Right ventricle myocardium superior (tissue), 1 donor: ENCODE measurements at places on chromosomes 3 and 15. TPM values are rescaled to one million over a fixed set of nuclear protein-coding genes. Genes with fewer than 3 reads are reported as not detected.
A peak's percentile ranks its signal among the peaks of the same experiment; 100 is the strongest.

DNA sequence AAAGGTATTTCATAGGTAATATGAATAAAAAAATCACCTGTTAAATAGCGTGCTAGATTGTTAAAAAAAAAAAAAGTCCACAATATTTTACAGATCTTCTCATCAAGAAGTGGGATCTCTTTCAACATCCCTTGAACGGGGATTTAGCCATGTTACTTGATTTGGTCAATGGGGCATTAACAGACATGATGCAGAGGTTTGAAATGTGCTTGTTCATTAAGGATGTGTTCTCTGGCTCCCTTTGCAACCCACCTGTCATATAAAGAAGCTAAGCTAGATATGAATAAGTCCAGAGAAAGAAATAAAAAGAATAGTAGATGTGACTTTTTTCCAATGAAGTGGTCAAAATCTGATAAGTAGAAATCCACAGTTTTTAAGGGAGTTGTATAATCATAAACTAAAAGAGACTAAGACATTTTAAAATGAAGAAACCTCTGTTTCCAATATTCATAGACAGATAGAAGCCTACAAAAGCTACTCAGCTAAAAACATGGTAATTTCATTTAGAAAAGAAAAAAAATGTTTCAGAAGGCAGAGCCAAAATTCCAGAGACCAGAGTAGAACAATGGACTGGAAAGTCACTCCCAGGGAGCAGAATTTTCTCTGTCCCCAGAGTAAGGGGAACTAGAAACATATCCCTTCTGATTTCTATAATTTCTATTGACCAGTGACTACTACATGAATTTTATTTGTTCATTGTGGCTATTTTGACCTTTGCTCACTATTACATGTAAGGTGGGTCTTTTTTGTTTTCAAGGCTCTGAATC, 79.2 kb downstream of the PLSCR2 start:
- DNase-seq: no peak

- no peak for DNase-seq
Observed at GRCh38 chr15:63480441-63480821, 24.0 kb upstream of the USP3 start.

- no peak for DNase-seq
Observed at GRCh38 chr3:166304584-166304983, 467.4 kb upstream of the BCHE start.

- no peak for DNase-seq
Observed at GRCh38 chr3:186998937-186999368, 68.6 kb downstream of the ST6GAL1 start.

DNA sequence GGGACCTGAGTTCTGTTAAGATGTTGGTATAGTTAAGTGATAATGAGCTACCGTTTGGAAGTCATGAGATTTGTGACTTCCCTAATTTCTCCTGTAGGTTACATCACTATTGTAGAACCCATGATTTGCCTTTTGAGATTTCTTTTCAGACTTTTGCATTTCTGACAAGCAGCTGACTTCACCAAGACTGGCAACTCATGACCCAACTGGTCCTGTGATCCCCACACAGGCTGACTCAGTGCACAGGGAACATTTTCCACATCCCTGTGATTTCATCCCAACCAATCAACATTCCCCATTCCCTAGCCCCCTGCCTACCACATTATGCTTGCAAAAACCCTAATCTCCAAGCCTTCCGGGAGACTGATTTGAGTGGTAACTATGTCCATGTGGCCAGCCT, 242.1 kb upstream of the PDZRN3 start:
- no peak for DNase-seq

- DNase-seq: no peak
Observed at GRCh38 chr3:164302622-164303021, 775.7 kb downstream of the SI start.

- peak; percentile 77 for DNase-seq
Observed at GRCh38 chr3:52216585-52217408, 8.6 kb downstream of the TLR9 start.

GRCh38 chr3:143151004-143151731, 31.6 kb downstream of the CHST2 start:
- DNase-seq: peak; percentile 44

- no peak for DNase-seq
Observed at GRCh38 chr3:132160198-132160597, 125.4 kb upstream of the CPNE4 start.

DNA sequence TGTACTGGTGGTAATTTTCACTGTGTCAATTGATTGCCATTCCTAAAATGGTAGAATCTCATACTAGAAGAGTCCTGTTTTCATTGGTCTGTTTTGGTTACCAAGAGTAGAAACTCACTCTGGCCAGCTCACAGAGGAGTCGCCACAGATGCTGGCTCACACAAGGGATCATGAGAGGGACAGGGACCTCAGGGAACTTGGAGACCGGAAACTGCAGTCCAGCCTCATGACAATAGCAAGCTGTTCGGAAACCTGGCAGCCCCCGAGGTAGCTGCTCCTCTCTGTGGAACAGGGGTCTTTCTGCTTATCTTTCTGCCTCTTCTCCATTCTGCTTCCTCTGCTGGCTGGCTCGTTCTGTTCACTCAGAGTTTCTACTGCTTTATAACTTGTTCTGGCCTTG, 192.9 kb downstream of the PLCL2 start:
- peak; percentile 54 for DNase-seq

DNA sequence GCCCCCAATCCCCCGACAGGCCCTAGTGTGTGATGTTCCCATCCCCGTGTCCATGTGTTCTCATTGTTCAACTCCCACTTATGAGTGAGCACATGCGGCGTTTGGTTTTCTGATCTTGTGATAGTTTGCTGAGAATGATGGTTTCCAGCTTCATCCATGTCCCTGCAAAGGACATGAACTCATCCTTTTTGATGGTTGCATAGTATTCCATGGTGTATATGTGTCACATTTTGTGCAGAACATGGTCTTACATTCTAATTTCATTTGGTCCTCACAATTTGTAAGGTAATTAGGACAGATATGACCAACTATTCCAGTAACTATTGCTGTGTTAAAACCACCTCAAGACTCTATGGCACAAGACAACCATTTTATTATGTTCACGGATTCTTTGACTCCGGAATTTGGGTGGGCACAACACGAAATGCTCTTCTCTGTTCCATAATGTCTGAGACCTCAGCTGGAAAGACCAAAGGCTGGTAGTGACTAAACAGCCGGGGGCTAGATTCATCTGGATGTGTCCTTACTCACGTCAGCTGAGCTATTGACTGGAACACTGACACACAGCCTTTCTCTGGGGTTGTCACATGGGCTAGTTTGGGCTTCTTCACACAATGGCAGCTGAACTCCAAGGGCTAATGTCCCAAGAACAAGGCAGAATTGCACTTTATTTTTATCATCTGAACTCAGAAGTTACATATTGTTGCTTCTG, 13.6 kb upstream of the GLCE start:
- no peak for DNase-seq

GRCh38 chr3:186821429-186822387, 15.4 kb upstream of the RFC4 start:
- DNase-seq: no peak

- DNase-seq: no peak
Observed at GRCh38 chr3:187310954-187311470, 19.5 kb upstream of the MASP1 start.

GRCh38 chr15:56295433-56295832, 51.8 kb upstream of the RFX7 start:
- no peak for DNase-seq

DNA sequence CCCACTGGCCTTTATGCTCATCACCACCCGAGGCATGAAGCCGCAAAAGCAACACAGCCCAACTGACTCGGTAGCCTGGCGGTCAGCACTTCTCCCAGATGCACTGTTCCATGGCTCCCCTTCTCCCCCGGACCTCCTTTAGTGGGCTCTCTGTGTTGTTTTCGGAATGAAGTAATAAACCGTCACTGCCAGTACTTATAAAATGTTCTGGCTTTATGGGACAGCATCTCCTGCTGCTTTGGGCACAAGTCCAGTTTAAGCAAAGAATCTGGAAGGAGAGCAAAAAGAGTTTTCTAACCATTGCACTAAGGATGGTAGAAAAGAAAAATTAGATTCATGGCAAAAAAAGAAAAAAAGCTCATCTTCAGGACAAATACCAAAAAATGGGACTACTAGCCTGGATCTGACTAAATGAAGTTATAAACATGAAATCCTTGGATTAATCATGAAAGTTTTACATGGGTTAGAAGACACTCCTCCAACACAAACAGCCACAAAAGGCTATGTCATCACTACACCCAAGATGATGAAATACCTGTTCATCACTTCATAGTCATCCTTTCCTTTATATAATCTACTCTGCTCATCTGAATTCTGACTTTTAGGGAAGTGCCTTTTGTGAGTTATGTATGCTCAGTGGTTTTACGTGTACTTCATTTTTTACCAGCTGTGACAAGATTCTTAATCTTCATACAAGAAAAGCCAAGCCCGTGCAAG, 89.5 kb upstream of the UBE2E2 start:
- no peak for DNase-seq

GRCh38 chr15:59364248-59364647, 8.4 kb downstream of the MYO1E start:
- no peak for DNase-seq

GRCh38 chr3:184368586-184369183, 7.2 kb downstream of the POLR2H start:
- peak; percentile 67 for DNase-seq

GRCh38 chr3:10516544-10517452, 11.4 kb upstream of the ATP2B2 start:
- DNase-seq: no peak

DNA sequence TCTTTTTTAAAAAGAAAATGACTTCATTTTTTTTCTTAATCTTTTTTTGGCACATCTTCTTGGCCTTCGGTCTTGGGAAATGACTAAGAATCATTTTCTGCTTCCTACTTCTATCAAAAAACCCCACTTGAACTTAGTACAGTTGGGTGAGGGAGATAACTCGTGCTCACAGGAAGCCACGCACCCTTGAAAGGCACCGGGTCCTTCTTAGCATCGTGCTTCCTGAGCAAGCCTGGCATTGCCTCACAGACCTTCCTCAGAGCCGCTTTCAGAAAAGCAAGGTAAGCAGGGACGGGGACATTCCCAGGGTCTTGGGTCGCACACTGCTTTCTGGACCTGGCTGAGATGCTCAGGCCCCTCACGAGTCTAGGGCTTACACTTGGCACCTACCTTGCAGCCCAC, at the start of gene CCR4:
TSS of gene CCR4 (plus strand) at position 235 of the 402 bp plus-strand sequence. CDS start 1,779 bp downstream, outside the sequence.
- no peak for DNase-seq

- no peak for DNase-seq
Observed at GRCh38 chr3:112111785-112112402, 21.2 kb downstream of the GCSAM start.

GRCh38 chr15:58889363-58889762, 44.1 kb downstream of the SLTM start:
- DNase-seq: no peak

Gene FBLN2
- 69.7 TPM for total RNA-seq

Gene CFAP100
- not detected for total RNA-seq

Gene BRK1
- total RNA-seq: 92.6 TPM

Gene CFAP44
- 3.2 TPM for total RNA-seq

Gene GABRB3
- total RNA-seq: 1.6 TPM

Gene GOLGA6A
- not detected for total RNA-seq

Gene CEP97
- 6.2 TPM for total RNA-seq

Gene PLCB2
- 7.7 TPM for total RNA-seq

Gene CAND2
- 61.6 TPM for total RNA-seq

Gene FBXO40
- 207 TPM for total RNA-seq

Gene SLC6A1
- 0.73 TPM for total RNA-seq

Gene ATP13A5
- not detected for total RNA-seq
